CD4-positive, alpha-beta T cell treated with Interferon alpha-2 for 1 hour (primary cell): ENCODE measurements at places on chromosomes 13 and 19.

DNA sequence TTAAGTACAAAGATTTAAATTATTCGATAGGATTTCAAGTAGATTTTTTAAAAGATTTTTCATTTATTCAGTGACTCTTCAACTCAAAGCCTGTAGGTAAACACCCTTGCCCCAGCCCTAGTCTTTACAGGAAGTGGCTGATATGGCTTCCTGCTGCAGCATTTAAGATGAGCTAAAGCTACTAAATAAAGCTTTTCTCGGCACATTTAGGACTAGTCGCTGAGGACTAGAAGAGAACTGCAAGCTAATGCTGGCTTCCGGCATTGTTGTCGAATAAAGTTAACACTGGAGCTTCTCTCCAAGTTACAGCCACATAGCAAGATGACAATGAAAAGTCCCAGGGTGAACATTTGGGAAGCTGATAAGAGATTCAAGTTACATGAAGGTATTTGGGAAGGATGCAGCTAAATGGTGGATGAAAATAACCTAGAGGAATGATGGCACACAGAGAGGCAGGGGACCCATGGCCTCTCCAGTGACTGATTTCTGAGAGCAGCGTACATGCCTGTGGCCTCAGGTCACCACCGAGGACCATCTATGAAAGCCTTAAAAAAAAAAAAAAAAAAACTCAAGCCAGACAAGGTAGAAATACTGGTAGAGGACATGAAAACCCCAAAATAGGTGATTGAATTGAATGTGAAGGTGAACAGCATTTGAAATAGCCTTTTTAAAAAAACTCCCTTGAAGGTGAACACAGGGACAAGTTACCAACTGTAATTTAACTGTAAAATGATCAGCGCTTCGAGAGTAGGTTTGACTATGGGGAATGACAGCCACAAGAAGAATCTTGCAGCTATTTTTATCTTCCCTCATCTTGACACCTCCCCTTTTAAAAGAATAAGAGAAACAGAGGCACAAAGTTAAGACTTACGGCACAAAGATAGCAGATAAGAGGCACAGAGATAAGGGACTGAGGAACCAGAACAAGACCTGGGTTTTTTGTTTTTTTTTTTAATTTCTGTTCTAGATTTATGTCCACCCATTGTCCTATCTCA lies 155.4 kb downstream of the DCT start:
- peak; percentile 39 for DNase-seq

DNA sequence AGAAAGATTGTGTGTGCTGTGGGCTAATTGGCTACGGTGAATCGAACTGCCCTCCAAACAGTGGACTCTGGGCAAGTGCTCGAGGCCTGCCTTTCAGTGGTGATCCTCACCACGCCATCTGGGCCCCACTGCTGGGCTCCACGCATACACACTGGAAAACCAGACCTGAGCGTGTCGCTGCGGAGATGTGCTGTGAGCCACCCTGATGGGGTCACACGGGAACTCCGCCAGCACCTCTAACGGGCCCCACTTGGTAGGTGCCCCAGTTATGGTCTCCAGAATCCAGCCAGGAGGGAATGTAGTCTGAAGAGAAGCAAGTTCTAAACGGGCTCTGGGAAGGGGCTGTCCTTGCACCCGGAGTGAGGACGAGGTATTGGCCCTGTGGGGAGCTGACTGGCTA lies 39.3 kb downstream of the C13orf46 start:
- DNase-seq: no peak

GRCh38 chr13:26596458-26596857 lies 39.0 kb downstream of the WASF3 start:
- no peak for DNase-seq

DNA sequence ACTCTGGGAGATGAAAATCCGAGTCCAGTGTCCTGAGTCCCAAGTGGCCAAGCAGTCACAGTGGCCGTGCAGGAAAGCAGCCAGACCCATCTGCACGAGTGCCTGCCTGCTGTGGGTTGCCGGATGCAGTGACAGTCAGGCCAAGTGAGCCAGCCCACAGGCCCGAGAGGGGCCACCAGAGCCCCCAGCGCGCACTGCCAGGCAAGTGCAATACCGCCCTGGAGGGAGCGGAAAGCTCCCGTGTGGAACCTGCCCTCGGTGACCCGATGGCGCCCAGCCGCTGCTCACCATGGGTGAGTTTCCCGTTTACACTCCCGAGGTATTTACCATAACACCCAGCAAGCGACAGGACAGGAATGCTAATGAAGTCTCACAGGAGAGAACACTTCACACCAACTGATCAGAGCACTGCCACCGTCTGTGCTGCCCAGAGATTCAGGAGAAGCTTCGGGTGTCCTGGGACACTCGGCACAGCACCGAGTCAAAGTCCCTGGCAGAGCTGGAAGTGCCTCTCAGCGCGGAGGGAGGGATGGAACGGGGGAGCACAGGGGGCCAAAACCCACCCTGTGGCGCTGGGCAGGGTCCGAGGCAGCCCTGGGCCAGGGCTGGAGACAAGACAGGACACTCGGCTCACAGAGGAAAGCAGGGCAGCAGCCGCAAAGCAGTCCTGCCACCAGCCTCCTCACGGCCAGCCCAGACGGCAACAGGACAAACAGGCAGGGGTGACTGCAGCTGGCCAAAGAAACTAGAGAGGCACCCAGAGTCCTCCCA lies 21.3 kb upstream of the TINCR start:
- DNase-seq: no peak

DNA sequence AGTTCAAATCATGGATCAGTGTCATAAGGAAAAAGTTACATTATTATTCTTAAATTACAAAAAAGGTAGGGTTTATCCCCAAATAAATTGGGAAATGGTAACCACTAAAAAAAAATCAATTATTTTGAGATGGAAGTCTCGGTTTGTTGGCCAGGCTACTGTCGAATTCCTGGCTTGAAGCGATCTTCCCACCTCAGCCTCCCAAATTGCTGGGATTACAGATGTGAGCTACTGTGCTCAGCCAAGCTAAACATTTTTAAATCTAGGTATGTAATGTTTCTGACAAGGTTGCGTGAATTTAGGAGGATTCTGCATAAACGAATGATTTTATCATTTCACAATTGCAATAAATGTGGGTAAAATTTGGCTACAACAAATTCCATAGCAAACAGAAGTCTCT lies 2.0 kb downstream of the NAA16 start:
- DNase-seq: no peak
